ENCODE measurements at places on chromosomes 13 and 19. TPM values are rescaled to one million over a fixed set of nuclear protein-coding genes. Genes with fewer than 3 reads are reported as not detected.

CHST8 gene
- 0.07 TPM for total RNA-seq

RDH8 gene
- total RNA-seq: not detected

SHISA7 gene
- not detected for total RNA-seq

MYDGF gene
- 162 TPM for total RNA-seq

ZNF432 gene
- 8.5 TPM for total RNA-seq

GIPC3 gene
- 0.79 TPM for total RNA-seq

TPTE2 gene
- not detected for total RNA-seq

KLK14 gene
- not detected for total RNA-seq

USPL1 gene
- 36.2 TPM for total RNA-seq

AMER2 gene
- not detected for total RNA-seq

PSG6 gene
- not detected for total RNA-seq

ACER1 gene
- not detected for total RNA-seq

MBD3L2 gene
- total RNA-seq: not detected

ZNF221 gene
- total RNA-seq: 5.2 TPM

ZNF626 gene
- 13.5 TPM for total RNA-seq

UPF1 gene
- 59.8 TPM for total RNA-seq

DLL3 gene
- total RNA-seq: 0.43 TPM

BRCA2 gene
- total RNA-seq: 27.1 TPM

APOC1 gene
- 1.2 TPM for total RNA-seq

MRPS12 gene
- total RNA-seq: 32.4 TPM

ZNF230 gene
- total RNA-seq: 3.4 TPM

LYL1 gene
- total RNA-seq: 50.1 TPM

CEACAM7 gene
- total RNA-seq: not detected

PRKCG gene
- 0.22 TPM for total RNA-seq

ZNF534 gene
- not detected for total RNA-seq

ELSPBP1 gene
- not detected for total RNA-seq

FFAR1 gene
- total RNA-seq: not detected

ZNF667 gene
- 3.4 TPM for total RNA-seq

ZNF71 gene
- 8.9 TPM for total RNA-seq

ZNF99 gene
- not detected for total RNA-seq

C1QTNF9 gene
- not detected for total RNA-seq

NEK5 gene
- under 0.01 TPM for total RNA-seq

All from thoracic aorta endothelial cell (primary cell).